GM12878 (cell line): ENCODE measurements at places on chromosomes 12 and 14. TPM values are rescaled to one million over a fixed set of nuclear protein-coding genes. Genes with fewer than 3 reads are reported as not detected.

Gene VRTN
- not detected in 2 replicates for polyA plus RNA-seq

Gene GALNT9
- polyA plus RNA-seq, result not detected in 2 replicates

Gene RPGRIP1
- polyA plus RNA-seq, result 0.07 and 0.08 TPM in 2 replicates

Gene OR4E2
- not detected in 2 replicates for polyA plus RNA-seq

Gene NGB
- polyA plus RNA-seq, result not detected in 2 replicates

Gene TMEM63C
- polyA plus RNA-seq, result 0.32 TPM in 1 of 2 replicates, not detected in the other

Gene RASSF8
- polyA plus RNA-seq, result not detected in 2 replicates

Gene TAS2R31
- polyA plus RNA-seq, result 0.31 and 0.68 TPM in 2 replicates

Gene PPP1R36
- not detected in 2 replicates for polyA plus RNA-seq

Gene CLEC9A
- polyA plus RNA-seq, result not detected in 2 replicates

Gene MMP17
- polyA plus RNA-seq, result not detected in 2 replicates

Gene KRT3
- not detected in 2 replicates for polyA plus RNA-seq

Gene AKAP5
- 0.46 and 0.55 TPM in 2 replicates for polyA plus RNA-seq

Gene ZC2HC1C
- polyA plus RNA-seq, result 2.9 and 3.5 TPM in 2 replicates

Gene TBX5
- polyA plus RNA-seq, result not detected in 2 replicates

Gene FOXG1
- polyA plus RNA-seq, result 0.04 and 0.05 TPM in 2 replicates

Gene EP400
- 8.9 and 9.8 TPM in 2 replicates for polyA plus RNA-seq

Gene COPZ1
- polyA plus RNA-seq, result 209 and 213 TPM in 2 replicates

Gene SLC4A8
- polyA plus RNA-seq, result 1.6 and 2.7 TPM in 2 replicates

Gene ADSS1
- not detected in 2 replicates for polyA plus RNA-seq

Gene KRT85
- not detected in 2 replicates for polyA plus RNA-seq

Gene MLH3
- 13.1 and 15.8 TPM in 2 replicates for polyA plus RNA-seq

Gene FAM186B
- polyA plus RNA-seq, result 0.50 and 0.79 TPM in 2 replicates

Gene DDN
- 0.69 and 0.70 TPM in 2 replicates for polyA plus RNA-seq

Gene FSCB
- polyA plus RNA-seq, result not detected in 2 replicates

Gene DNAJC22
- polyA plus RNA-seq, result 0.09 and 0.13 TPM in 2 replicates

Gene KRT73
- polyA plus RNA-seq, result not detected in 2 replicates

Gene SLC17A8
- polyA plus RNA-seq, result not detected in 2 replicates

Gene SCN8A
- not detected in 2 replicates for polyA plus RNA-seq

Gene CCDC38
- polyA plus RNA-seq, result not detected in 2 replicates

Gene ZNF385A
- polyA plus RNA-seq, result 24.6 and 26.2 TPM in 2 replicates

Gene KLHDC1
- 0.57 and 0.74 TPM in 2 replicates for polyA plus RNA-seq

Gene LMNTD1
- polyA plus RNA-seq, result not detected in 2 replicates

Gene KRT79
- polyA plus RNA-seq, result not detected in 2 replicates

Gene ERP29
- polyA plus RNA-seq, result 107 and 109 TPM in 2 replicates

Gene LRTM2
- not detected in 2 replicates for polyA plus RNA-seq

Gene PKP2
- polyA plus RNA-seq, result not detected in 2 replicates

Gene HOXC11
- not detected in 2 replicates for polyA plus RNA-seq

Gene PLEKHG7
- 0.06 and 0.20 TPM in 2 replicates for polyA plus RNA-seq
